ENCODE measurements at places on chromosomes 2 and 18. TPM values are rescaled to one million over a fixed set of nuclear protein-coding genes. Genes with fewer than 3 reads are reported as not detected.

Gene MOCOS
- 2.9 TPM for total RNA-seq

Gene WNT6
- total RNA-seq: 0.17 TPM

Gene IL1RN
- total RNA-seq: 0.29 TPM

Gene ZBTB7C
- 0.27 TPM for total RNA-seq

Gene UGT1A5
- 0.09 TPM for total RNA-seq

Gene REG1B
- total RNA-seq: not detected

Gene FAM228A
- not detected for total RNA-seq

Gene CABYR
- 19.7 TPM for total RNA-seq

Gene PLEKHB2
- total RNA-seq: 72.8 TPM

Gene COX7A2L
- 154 TPM for total RNA-seq

Gene SLC38A11
- total RNA-seq: 0.02 TPM

Gene TDRD15
- not detected for total RNA-seq

Gene HOXD10
- 4.8 TPM for total RNA-seq

Gene MTERF4
- total RNA-seq: 25.2 TPM

Gene ITGB6
- 0.87 TPM for total RNA-seq

Gene SERPINB13
- not detected for total RNA-seq

Gene ALPP
- total RNA-seq: 18.1 TPM

Gene MOGAT1
- total RNA-seq: not detected

Gene FAP
- total RNA-seq: 0.11 TPM

Gene LIMS3
- not detected for total RNA-seq

Gene TXNL4A
- total RNA-seq: 146 TPM

Gene LCT
- 0.03 TPM for total RNA-seq

Gene SP140
- total RNA-seq: not detected

Gene NXPH2
- total RNA-seq: not detected

Gene SLC8A1
- 0.20 TPM for total RNA-seq

Gene NLRC4
- total RNA-seq: 0.11 TPM

Gene UGT1A8
- total RNA-seq: 0.10 TPM

Gene WDR7
- total RNA-seq: 3.2 TPM

Gene ACYP2
- total RNA-seq: 8.5 TPM

Gene NGEF
- 13.0 TPM for total RNA-seq

Gene HNMT
- 1.1 TPM for total RNA-seq

Gene CD8A
- total RNA-seq: 0.18 TPM

Gene ANO7
- 1.6 TPM for total RNA-seq

Gene SERPINB12
- not detected for total RNA-seq

Gene IL36A
- total RNA-seq: not detected

Gene ACOXL
- not detected for total RNA-seq

Gene CNRIP1
- total RNA-seq: 1.6 TPM

Gene MTCL1
- 55.3 TPM for total RNA-seq

Gene DUSP2
- 0.29 TPM for total RNA-seq

Gene RGPD3
- 0.16 TPM for total RNA-seq

Gene FAHD2A
- total RNA-seq: 31.3 TPM

Gene CLEC4F
- total RNA-seq: not detected

Gene LIPG
- 0.24 TPM for total RNA-seq

Gene GPR75
- total RNA-seq: 1.2 TPM

Gene RAX
- total RNA-seq: not detected

Gene TCF4
- 1.1 TPM for total RNA-seq

Gene TOGARAM2
- total RNA-seq: 0.20 TPM

Gene COL4A4
- 2.0 TPM for total RNA-seq

Gene APOB
- 0.14 TPM for total RNA-seq

Gene BOK
- total RNA-seq: 28.3 TPM
